Stimulated activated CD8-positive, alpha-beta memory T cell treated with anti-CD3 and anti-CD28 coated beads, Interleukin-4, amount 100 ng/mL, for 48 hours (primary cell): ENCODE measurements at places on chromosomes 6 and 20.

GRCh38 chr20:1800777-1801176 is 94.4 kb upstream of the SIRPA start:
- DNase-seq: no peak

DNA sequence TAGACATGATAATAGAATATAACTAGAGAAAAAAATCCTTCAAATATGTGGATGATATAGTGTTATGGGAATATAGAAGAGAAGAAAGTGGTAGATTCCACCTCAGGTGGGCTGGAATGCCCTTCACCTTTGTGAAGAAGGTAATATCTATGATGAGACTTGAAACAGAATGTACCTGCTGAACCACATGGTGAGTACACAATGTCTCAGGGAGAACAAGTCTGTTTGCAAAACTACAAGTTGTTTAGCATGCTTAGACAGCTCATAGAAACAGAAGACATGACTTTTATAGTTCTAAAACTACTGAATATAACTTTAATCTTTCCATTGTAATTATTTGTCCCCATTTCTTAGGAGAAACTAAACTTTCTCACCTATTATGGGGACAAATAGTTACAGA is 12.2 kb downstream of the C6orf58 start:
- DNase-seq: no peak

DNA sequence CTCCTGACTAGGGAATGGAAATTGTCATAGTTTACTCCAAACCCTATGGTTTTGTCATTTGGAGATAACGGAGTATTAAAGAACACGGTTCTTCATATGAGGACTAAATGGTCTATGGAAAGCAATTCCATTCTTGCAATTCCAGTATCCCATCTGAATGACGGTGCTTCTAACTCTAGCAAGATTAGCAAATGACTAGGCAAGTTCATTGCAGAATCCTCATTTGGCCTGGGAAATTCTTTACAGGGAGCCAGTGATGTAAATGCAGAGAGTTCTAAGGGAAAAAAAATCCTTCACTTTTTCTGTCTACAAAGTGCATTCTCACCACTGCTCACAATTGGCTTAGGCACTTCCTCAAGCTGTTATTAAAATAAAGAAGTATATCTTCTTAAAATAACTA is 111.5 kb downstream of the MOXD1 start:
- DNase-seq: no peak

- no peak for DNase-seq
Measured at GRCh38 chr6:82875573-82876185, 190.0 kb downstream of the UBE3D start.

DNA sequence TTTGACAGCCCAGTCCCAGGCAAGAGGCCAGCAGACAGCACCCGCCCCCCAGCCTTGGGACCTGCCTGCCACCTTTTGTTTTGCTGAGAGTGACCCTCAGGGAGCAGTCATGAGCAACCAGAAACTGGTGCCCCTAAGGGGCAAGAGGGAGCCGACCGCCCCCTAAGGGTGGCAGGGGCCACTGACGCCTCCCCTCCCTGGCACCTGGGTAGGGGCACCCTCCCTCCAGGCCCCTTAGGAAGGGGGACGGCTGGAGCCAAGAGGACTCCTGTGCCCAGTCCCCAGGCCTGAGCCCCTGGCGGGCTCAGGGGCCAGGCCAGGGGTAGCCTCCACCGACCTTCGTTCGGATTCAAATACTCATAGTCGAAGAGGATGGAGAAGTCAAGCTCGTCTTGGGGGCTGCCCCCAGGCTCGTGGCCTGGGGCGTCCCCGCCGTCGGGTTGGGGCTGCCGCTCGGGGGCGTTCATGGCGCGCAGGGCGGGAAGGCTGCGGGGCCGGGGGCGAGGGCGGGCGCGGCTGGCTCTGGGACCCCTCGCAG is 417 bp downstream of the NFATC2 start:
- peak; percentile 72 for DNase-seq

GRCh38 chr6:130676077-130676772 is 151.0 kb upstream of the SMLR1 start:
- DNase-seq: no peak

DNA sequence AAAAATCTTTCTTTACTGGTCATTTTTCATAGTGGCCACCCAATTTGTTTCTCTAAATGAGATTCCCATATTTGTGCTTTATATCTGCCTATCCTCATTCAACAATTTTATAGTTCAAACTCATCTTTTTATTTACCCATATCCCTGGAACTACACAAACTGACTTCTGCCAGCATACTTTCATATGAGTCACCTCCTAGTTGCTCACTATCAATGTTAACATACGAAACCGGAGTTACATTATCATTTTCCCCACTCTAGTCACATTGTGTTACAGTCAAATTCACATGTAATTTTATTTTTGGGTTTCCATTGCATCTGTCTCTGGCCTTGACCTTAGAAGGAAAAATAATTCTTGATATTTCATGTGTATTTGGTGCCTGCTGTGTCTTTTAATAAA is 499.4 kb downstream of the MAFB start:
- no peak for DNase-seq

DNA sequence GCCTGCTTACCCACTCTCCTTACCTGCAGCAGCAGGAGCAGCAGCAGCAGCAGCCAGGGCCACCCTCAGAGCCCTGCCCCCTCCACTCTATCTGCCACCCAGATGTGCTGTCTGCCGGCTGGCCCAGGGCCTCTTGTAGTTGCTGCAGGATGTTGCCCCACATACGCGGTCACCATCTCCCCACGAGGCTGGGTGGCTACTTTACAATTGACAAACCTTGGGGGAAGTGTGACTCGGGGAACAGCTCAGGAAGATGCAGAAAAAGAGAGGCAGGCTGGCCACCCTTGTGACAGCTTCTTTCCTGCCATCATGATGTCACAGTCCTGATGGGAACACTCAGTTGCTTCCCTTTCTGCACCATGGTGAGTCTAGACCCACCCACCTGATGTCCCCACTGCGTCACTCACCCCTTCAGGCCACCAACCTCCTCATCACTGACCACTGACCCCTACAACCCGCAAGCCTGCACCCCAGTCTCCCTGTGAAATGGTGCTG is 14.5 kb downstream of the TREM1 start:
- DNase-seq: no peak

DNA sequence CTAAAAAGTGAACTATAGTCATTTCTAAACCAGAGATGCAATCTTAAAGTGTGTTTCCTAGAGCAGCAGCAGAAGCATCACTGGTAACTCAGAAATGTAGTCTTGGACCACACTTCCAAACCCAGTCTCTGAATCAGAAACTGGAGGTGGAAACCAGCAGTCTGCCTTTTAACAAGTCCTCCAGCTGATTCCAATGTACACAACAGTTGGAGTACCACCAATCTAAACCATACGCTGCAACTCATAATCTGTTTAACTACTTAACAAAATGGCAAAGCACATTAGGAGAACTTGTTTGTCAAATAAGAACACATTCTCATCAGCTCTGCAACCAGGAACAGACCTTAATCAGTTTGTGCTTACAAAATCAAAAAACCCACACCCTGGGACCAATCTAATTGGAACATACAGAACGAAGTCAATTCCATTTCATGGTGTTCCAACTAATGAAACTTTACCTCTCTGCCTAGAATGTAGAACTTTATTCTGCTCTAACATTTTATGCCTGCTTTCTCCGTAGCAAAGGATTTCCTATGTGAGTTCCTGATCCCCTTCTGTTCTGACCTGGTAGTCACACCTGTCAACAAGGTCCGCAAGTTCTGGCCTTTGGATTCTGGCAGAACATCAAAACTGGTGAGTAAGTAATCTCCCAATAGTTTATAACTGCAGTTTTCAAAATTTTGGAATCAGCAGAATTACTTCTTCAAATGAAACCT is 390.4 kb downstream of the HTR1B start:
- DNase-seq: no peak

DNA sequence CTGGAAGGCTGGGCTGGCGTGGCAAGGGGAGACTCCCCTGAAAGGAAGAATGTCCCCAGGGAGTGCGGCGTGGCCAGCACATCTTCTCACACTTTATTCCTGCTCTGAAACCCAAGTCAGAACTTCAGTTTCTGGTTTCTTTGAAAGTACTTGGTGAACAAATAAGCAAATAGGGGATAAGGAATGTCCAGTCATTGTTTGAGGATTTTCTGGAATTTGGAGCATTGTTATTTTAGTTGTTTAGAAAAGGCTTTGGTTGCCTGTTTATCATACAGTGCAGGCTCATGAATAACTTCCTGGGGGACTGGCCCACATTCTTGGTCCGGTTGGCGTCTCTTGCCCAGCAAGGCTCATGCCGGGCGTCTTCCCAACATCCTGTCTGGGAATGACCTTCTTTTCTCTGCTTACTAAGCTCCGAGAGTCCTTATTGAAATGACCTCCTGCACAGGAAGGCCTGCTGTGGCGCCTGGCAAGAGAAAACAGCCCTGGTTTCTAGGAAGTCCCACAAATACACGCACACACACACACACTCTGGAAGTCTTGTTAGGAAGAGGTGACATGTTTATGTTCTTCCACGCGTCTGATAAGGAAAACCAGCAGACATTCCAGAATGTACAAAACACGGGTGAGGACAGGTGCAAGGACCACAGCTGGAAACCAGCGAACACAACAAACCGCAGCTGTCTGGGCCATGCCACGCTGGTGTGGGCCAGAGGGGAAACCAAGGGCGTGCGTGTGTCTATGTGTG is 71.9 kb downstream of the TMEM170B start:
- no peak for DNase-seq

GRCh38 chr6:44925100-44925739 is 402.9 kb upstream of the RUNX2 start:
- no peak for DNase-seq

DNA sequence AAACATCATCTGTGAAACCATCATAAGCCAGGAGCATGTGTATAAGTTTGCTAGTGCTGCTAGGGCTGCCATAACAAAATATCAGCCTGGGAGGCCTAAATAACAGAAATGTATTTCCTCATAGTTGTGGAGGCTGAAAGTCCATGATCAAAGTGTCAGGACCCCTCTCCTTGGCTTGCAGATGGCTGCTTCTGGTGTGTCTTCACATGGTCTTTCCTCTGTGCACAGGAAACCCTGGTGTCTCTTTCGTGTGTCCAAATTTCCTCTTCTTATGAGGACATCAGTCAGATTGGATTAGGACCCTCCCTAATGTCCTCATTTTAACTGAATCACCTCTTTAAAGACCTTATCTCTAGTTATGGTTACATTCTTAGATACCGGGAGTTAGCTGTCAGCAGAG is 6.2 kb upstream of the CITED2 start:
- DNase-seq: no peak

DNA sequence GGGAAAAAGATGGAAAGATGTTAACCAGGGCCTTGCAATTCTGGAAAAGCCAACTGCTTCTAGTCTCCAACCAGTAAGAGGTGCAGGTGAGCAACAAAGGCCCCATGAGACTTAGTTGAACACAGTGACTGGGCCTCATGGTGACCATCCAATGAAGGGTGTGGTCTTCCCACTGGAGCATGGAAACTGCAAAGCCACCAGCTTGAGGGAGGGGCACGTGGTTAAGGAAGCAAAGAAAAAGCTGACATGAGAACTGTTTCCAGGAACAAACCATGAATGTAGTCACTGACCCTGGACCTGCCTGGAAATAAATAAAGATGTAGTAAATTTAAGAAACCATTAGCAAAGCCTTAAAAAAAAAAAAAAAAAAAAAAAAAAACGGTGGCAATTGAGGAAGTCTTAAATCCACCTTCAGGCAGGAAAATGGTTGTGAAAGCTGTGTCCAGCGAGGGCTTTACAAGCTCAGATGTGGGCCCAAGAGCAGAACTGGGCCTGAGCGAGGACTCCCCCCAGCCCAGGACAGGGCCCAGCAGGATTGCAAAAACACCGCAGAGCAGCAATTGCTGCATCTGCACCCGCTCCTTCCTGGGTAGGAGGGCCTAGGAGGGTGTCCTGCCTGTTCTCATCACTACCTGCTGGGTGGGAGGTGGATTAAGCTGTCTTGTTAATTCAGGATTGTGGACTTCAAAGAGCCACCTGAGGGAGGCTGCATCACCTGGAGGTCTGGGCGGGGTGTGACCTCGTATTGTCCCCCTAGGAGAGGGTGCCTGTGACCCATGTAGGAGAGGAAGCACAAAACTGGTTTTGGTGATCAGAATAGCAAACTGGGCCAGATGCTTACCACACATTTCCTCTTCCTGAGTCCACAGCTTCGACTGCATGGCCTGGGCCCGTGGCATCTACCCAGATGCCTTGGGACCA is 10.3 kb downstream of the GFRA4 start:
- no peak for DNase-seq

- no peak for DNase-seq
Measured at GRCh38 chr20:19952392-19952791, 64.8 kb upstream of the NAA20 start.

GRCh38 chr6:112804638-112805330 is 457.7 kb downstream of the RFPL4B start:
- DNase-seq: no peak

GRCh38 chr6:22214314-22214713 is 82.5 kb downstream of the PRL start:
- DNase-seq: no peak

GRCh38 chr6:84860920-84861319 is 96.5 kb upstream of the TBX18 start:
- DNase-seq: no peak

GRCh38 chr6:163352011-163352685 is 62.4 kb upstream of the QKI start:
- DNase-seq: no peak

- DNase-seq: no peak
Measured at GRCh38 chr6:37202788-37203491, 33.0 kb downstream of the PIM1 start.

GRCh38 chr20:62203378-62204030 is 16.6 kb downstream of the HRH3 start:
- DNase-seq: no peak

GRCh38 chr6:56538851-56539250 is 103.8 kb downstream of the DST start:
- no peak for DNase-seq

GRCh38 chr6:37919417-37920157 is 100.1 kb downstream of the ZFAND3 start:
- DNase-seq: no peak

DNA sequence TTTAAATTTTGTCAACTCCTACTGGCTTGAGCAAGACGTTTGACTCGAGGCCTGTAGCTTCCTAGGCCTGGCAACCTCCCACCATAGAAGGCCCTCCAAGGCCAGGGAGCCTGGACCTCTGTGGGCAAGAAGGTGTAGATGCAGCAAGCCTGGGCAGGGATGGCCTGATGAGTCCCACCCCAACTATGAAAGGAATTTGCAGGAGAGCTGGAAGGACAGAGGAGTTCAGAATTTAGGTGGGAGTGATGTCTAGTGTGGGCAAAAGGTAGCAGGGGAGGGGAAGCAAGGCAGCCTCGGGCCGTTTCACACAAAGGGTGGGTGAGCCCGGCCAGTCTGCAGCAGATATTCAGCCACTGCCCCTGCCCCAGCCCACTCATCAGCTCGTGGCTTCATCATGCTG is 245.2 kb downstream of the CDH26 start:
- no peak for DNase-seq

GRCh38 chr6:89368107-89368506 is 15.6 kb upstream of the UBE2J1 start:
- DNase-seq: peak; percentile 83

DNA sequence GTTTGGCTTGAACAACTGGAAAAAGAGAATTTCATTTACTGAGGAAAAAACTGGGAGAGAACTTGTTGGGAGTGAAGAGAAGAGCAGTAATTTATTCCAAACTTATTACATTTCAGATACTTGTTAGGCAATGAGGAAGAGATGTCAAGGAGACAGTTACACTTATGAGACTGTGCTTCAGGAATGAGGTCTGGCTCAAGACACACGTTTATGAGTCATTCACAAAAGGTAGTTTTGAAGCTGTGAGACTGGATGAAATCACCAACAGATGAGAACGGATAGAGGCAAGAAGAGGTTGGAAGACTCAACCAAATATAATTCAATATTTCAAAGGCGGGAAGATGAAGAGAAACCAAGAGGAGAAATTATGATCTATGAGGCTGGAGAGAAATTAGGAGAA is 70.6 kb upstream of the DEFB112 start:
- no peak for DNase-seq
